ENCODE measurements at places on chromosomes 16 and 17.

DNA sequence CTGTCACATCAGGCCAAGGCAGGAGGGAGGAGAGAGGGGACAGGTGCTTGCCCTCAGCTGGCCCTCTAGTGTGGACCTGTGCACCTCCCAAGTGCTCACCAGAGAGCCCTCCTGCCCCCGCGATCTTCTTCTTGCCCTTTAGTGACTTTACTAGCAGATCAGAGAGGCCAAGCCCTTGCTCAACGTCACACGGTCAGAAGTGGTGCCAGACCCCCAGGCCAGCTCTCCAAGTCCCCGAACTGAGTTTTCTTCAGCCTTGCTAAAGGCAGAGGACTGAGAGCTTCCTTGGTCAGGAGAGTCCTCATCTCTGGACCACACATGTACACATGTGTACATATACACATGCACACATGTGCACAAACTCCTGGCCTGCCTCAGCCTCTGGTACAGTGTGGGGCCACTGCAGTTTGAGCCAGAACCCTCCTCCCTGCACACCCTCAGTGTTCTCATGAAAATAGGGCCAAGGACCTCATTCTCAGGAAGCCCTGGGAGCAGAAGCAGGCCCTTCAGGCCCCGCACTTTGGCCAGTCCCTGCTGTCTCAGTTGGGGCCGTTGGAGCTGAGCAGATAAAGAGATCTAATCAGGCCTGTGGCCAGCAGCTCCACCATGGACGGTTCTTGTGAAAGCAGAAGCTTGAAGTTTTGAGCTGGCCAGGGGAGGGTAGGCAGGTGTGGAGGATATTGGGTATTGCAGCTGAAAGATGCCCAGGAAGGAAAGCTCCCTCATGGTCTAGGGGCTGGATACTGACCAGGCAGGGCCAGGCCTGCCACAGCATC lies 7.4 kb upstream of the EPX start:
- DNase-seq = no peak

GRCh38 chr16:66298006-66298405 lies 68.5 kb upstream of the CDH5 start:
- DNase-seq = no peak

GRCh38 chr16:1101573-1102332 lies 5.7 kb upstream of the C1QTNF8 start:
- no peak for DNase-seq

GRCh38 chr17:65029605-65030336 lies 26.8 kb downstream of the GNA13 start:
- DNase-seq = no peak

GRCh38 chr16:52863000-52863399 lies 189.7 kb downstream of the CHD9NB start:
- DNase-seq = no peak

DNA sequence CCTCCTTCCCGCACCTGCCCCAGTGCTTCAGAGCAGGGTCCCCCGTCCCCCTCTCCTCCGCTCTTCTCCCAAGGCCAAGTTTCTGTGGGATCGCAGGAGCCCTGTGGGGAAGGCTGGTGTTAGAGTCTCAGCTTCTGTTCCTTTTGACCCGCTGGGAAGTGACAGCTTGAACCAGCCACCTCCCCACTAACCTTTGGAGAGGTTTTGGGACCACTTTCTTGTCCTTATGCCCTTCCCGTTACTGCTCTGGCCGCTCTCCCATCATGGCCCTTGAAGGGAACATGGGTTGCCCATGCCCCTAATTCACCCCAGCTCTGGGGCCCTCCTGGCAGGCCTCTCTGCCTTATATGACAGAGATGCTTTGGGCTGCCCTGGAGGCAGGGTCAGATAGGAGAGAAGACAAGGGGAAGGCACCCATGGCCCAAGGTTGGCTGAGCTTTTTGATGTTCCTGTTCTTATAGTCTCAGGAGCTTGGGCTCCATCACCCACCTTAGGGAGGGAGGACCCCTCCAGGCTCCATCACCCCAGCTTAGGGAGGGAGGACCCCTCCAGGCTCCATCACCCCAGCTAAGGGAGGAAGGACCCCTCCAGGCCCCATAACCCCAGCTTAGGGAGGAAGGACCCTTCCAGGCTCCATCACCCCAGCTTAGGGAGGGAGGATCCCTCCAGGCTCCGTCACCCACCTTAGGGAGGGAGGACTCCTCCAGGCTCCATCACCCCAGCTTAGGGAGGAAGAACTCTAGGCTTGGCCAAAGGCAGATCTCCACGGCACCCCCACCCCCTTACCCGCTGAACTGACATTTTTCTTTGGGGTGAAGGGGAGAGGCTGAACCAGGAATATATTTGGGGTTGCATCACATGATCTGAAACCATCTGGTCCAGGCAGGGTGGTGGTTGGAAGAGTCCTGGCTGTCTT lies 45.0 kb downstream of the NT5M start:
- DNase-seq = no peak

DNA sequence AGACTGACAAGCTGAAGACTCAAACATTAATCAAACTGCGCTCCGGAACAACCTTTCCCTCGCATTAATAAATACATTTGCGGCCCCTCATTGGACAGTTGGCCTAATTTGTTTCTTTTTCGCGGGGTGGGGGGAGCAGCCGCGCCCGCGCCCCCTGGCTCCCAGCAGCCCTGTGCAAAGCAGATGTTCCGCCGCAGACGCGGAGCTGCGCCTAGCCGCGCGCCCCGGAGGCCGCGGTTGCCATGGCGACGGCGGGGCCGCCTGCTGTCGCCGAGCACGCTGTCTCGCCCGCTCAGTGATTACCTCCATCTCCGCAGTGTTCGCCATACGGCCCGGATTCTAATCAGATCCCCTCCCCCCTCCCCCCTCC lies 25.5 kb downstream of the COPZ2 start:
- peak; percentile 55 for DNase-seq

- no peak for DNase-seq
Observed at GRCh38 chr17:7588553-7589203, 1.2 kb downstream of the SOX15 start.

GRCh38 chr16:81214745-81215166 lies 23.7 kb upstream of the BCO1 start:
- DNase-seq = no peak

DNA sequence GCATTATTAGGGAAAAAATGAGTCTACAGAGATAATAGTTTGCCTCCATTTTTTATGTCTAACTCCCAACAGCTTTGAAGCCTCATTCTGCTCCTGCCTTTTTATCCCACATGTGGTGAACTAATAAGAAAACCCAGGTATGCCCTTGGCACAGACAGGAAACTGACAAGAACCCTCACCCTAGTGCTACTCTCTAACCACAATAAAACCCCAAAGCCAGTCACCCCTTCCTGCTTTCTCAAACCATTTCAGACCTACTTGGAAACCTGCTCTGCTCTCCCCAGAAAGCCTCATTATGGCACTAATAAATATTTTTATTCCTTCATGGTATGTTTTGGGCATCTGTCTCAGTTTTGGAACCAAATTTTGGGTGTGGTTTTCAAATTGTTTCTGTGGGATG lies 3.9 kb upstream of the MARVELD3 start:
- no peak for DNase-seq

All from NCI-H2029 (cell line).